Activated T-cell treated with anti-CD3 and anti-CD28 coated beads for 4 hours (primary cell): ENCODE measurements at places on chromosomes 13 and 19.

GRCh38 chr13:69287050-69287698, 820.5 kb upstream of the ATXN8OS start:
- no peak for DNase-seq

- DNase-seq, result no peak
These were observed 21.8 kb upstream of the PLEKHF1 start for GRCh38 chr19:29643361-29643935.

GRCh38 chr13:26968431-26969341, 202.9 kb downstream of the USP12 start:
- no peak for DNase-seq

GRCh38 chr13:25065974-25066770, 29.8 kb upstream of the PABPC3 start:
- DNase-seq, result no peak

DNA sequence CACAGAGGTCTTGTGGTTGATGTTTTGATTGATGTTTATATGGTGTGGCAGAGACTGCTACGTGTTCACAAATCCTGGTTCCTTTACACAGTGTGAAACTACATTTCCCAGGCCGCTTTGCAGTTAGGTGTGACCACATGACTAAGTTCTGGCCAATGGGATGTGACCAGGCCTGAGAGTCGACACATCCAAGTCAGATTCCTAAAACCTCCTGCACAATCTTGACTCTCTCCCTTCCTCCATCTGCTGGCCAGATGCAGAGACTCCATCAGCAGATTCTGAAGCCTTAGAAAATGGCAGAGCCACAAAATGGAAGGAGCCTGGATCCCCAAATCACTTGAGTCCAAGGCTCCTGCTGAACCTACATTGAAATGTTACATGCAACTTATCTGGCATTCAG, 12.6 kb downstream of the CD37 start:
- DNase-seq, result no peak
